Stimulated activated CD8-positive, alpha-beta memory T cell treated with anti-CD3 and anti-CD28 coated beads, Interleukin-7, amount 100 ng/mL, for 1 hour (primary cell): ENCODE measurements at places on chromosomes 5 and 9.

- no peak for DNase-seq
These were observed 138.7 kb downstream of the YTHDC2 start for GRCh38 chr5:113652161-113652560.

DNA sequence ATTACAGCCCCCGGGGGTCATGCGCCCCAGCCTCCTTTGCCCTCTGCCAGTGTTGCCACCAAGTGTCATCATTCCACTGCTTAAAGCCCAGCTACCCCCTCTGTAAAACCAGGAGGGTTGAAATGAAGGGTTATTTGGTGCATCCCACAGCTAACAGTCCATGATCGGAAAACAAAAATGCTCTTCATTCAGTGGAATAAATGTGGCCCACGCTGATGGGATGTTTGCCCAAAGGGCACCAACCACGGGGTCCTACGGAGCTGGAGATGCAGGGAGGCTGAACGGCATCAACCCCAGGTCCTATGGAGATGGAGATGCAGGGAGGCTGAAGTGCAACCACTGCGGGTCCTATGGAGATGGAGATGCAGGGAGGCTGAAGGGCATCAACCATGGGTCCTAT, 218.5 kb upstream of the IRX1 start:
- no peak for DNase-seq

DNA sequence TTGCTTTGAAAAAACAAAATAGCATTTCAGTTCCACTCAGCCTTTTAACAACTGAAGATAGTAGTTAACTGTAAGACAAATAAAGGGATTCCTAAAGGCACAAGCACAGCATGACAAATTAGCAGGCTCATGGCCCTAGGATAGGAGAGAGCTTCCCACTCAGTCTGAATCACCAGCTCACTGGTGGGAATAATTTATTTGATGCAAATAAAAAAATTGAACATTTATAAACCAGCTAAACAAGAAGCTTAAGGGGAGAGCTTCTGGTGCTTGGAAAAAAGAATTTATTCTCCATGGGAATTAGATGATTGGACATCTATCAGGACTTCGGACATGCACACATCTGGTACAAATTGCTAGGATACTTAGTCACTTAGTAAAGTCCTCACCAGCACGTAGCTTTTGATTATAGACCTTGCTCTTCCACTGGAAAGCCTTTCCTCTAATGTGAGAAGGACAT, 294.1 kb upstream of the TNC start:
- no peak for DNase-seq

GRCh38 chr5:72587661-72588308, 80.6 kb upstream of the ZNF366 start:
- no peak for DNase-seq

DNA sequence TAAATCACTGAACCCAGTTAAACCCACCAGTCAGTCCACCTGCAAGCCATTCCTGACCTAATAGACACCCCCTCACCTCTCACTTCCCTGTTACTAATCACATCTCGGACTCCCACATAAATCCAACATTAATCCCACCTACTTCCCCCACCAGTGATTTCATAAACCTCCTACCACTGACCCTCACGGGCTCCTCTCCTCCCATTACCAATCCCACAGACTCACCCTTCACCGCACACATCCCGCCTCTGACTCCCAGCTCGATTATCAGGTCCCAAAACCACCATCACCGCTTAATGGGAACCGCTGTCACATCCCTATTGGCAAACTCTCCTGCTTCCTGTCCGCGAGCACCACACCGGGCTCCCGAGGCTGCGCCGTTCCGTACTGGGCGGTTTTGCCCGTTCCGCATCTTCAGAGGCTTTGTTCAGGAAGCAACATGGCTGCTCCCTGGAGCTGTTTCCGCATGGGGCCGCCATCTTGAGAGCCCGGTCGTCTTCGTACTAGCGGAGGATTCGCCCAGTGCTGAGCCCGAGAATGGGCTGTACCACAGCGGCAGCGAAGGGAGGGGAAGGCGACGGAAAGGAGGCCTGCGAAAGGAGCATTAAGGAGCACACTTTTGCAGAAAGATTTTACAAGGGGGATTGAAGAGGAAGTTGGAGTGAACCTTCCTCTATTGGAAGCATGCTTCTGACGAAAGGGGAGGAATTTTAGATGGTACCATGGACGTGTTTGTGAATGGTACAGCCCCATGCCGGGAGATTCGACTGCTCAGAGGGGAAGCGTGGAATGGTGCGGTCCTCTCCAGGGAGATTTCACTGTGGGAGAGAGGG, at the start of gene ZNF300:
Gene ZNF300, minus strand, starts transcription at position 502 of the 833 bp plus-strand sequence. CDS start 1,825 bp downstream, outside the sequence.
- DNase-seq = peak; percentile 16

GRCh38 chr5:141716009-141716408, 34.0 kb upstream of the ARAP3 start:
- DNase-seq = no peak

- DNase-seq = no peak
These were observed 40.2 kb downstream of the RXRA start for GRCh38 chr9:134366223-134367031.

GRCh38 chr5:10556893-10557746, 6.8 kb upstream of the ANKRD33B start:
- DNase-seq = no peak

- no peak for DNase-seq
These were observed 13.1 kb downstream of the DNAJB5 start for GRCh38 chr9:35002623-35003022.

DNA sequence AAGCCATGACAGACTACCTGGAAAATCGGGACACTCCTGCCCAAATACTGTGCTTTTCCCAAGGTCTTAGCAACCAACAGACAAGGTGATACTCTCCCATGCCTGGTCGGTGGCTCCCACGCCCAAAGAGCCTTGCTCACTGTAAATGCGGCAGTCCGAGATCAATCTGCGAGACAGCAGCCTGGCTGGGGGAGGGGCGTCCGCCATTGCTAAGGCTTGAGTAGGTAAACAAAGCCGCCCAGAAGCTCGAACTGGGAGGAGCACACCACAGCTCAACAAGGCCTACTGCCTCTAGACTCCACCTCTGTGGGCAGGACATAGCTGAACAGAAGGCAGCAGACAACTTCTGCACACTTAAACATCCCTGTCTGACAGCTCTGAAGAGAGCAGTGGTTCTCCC, 272.1 kb upstream of the CCNG1 start:
- no peak for DNase-seq

- no peak for DNase-seq
These were observed 145.2 kb downstream of the MAST4 start for GRCh38 chr5:66741394-66741793.

- DNase-seq = no peak
These were observed 56.9 kb upstream of the ALDH1A1 start for GRCh38 chr9:73009649-73010288.

- no peak for DNase-seq
These were observed 91.6 kb upstream of the TAF11L2 start for GRCh38 chr5:17406423-17406838.

DNA sequence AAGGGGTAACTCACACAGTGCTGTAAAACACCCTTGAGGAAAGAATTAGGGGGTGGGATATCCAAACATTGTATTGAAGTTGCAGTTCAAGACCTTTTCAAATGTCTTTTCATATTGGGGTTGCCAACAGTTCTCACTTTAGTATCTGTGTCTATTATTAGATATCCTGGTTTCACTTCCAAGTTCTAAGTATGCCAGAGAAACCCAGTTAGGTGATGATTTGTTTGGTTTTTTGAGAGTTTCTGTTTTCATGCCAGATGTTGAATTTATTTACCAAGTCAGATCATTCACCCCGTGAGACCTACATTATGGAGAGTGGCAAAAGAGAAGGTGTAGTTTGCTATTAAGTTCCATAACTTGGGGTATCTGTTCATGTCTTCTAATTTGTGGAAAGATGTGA, 64.5 kb downstream of the C9orf152 start:
- no peak for DNase-seq

DNA sequence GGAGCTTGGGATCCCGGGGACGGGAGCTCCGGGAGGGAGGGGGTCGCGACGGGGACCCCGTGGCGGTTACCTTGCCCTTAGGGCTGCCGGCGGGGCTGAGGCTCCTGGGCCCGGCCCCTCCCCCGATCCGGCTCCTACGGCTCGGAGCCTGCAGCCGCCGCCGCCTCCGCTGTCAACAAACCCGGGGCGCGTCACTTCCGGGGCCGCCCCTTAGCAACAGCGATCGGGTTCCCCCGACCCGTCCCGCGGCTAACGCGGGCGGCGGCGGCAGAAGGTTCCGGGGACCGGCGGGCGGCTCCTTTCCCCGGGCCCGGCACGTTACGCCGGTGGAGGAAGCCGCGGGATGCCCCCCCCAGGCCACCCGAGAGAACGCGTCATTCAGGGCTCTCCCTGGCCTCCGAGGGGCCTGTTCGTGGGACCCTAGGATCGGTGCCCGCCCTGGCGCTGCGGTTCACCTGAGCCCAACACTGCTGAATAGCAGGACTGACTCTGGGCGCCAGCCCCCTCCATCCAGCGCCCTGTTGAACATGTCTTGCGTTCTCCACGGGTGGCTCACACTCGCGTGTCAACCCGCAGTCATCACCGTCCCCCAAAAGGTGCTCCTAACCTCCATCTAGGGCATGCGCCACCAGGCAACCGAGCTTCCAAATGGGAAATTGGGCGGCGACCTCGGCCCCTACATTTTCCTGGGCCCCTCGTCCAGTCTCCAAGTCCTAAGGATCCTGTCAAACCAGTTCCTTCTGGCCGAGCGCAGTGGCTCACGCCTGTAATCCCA, at the start of gene ZER1:
Gene ZER1, minus strand, starts transcription at position 183 of the 775 bp plus-strand sequence. CDS start 16,362 bp downstream, outside the sequence.
- peak; percentile 86 for DNase-seq

GRCh38 chr9:20558566-20559016, 63.7 kb downstream of the MLLT3 start:
- DNase-seq = no peak

DNA sequence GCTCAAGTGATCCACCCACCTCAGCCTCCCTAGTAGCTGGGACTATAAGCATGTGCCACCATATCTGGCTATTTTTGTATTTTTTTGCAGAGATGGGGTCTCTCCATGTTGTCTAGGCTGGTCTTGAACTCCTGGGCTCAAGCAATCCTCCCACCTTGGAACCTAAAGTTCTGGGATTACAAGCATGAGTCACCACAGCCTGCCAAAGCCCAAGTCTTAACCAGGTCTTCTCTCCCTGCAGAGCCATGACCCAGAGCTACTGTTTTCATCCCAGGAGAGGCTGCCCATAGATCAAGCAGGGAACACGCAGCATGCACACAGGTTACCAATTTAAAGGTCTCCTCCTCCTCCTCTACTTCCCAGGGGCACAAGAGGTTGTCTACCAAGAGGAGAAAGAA, 29.7 kb downstream of the PCDHGC5 start:
- DNase-seq = no peak

DNA sequence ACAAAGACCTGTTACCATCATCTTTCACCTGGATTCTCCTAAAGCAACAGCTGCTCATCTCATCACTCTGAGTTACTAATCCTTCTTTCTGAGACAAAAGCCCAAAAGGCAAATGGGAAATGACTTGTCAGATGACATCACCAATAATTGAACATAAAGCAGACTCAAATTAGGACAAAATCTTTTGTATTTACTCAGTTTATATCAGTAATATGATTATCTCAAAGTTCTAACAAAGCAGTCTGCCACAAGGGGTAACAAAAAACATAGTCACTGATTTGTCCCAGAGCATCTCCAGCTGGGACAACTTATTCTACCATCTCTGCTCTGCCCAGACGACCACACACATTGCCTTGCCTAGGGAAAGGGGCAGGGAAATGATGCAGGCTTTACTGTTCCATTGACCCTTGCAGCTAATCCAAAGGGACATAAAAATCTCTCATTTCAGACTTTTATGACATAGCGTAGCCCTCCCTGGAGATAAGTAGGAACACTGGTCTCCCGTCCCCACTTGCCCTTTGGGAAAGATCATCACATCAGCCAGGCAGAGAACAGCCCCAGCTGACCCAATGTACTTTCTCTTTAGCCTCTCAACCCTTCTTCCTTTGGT, 249.5 kb upstream of the PTGER4 start:
- DNase-seq = no peak

GRCh38 chr5:93421468-93421867, 159.6 kb downstream of the NR2F1-AS1 start:
- no peak for DNase-seq

DNA sequence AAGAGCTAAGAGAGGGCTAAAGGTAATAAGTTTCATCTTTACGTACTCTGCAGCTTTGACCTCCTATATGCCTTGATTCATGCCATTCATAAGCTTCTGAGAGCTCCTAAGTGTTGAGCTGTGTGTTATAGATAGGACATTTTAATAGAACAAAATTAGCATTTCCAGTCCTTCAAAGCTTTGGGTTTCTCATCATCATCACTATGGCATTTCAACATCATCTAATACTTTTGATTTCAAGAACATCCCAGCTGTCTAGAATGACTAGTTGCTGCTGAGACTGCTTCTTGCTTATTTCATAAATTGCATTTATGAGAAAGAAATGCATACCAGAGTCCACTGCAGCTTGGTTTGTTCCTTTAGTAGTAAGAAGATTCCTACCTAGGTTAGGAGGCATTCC, 201.7 kb downstream of the SGCD start:
- no peak for DNase-seq

GRCh38 chr5:122951658-122952057, 84.9 kb downstream of the PPIC start:
- no peak for DNase-seq

- no peak for DNase-seq
These were observed 87.5 kb upstream of the ERCC6L2 start for GRCh38 chr9:95788021-95788420.

DNA sequence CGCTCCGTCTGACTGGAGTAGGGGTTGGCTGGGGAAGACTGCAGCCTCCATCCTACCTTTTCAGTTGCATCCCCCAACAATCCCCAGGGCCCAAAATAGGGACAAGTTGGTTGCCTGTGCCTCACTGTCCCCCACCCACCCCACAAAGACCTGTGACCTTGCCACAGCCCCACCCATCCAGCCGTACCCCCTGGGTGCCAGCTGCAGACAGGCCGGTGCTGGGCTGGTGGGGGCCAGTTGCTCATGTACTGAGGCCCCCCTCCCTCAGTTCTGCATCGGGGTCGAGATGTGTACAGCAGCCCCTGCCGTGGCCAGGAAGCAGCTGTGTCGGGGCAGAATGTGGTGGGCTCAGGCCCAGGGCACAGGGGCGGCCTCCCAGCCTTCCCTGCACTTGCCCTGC, 374 bp downstream of the LCNL1 start:
- DNase-seq = no peak
